ENCODE measurements at places on chromosomes 2 and 18.
A peak's percentile ranks its signal among the peaks of the same experiment; 100 is the strongest.

- no peak for DNase-seq
These were observed 52.6 kb downstream of the MRPL35 start for GRCh38 chr2:86251840-86252266.

DNA sequence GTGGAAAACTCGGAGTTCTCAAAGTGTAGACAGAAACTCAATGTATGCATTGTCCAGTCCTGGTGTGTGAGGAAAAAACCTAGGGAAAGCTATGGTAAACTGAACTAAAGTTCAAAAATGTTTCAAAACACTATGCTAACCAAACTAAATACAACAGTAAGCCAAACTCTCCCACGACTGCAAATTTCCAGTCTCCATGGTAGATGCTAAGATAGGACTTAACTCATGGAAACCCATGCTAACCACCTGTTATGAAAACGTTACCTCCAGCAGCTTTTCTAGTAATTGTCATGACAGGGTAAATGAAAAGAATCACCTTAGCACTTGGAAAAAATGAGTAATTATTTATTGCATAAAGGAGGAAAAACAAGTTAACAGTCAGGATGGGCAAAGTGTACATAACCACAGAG lies 135.7 kb upstream of the EPC2 start:
- DNase-seq = no peak

DNA sequence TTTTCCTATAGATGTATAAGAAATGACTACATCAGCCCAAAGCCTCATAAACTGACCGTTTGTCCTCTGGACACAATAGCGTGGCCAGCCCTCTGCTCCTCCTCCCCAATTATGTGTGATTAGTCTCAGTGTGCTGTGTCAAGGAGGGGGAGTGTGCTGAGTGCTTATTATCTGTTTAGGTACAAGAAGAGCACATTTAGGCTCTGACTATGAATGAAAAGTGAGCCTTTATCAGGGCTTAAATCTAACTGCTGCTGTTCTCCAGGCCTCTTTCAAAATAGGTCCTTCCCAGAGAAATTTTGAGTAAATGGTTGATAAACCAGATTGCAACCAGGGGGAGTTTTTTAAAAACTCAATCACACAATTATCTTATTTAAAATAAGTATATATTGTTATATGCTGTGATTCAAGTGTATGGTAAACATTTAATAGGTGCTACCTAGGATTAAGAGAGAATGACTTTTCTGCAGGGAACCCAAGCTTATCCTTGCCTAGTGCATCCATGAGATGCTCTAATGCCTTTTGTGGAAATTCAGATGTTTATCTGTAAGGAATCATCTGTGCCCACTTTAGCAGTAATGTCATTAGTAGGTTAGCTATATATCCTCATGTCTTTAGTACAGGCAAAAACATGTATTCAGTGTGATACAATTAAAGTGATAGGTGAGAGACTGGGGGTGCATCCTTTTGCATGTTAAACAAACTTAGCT lies 168.7 kb upstream of the SIX3 start:
- DNase-seq = no peak

GRCh38 chr2:219207884-219208740 lies 1.5 kb downstream of the ZFAND2B start:
- DNase-seq = no peak

GRCh38 chr2:240205348-240205747 lies 64.9 kb upstream of the OTOS start:
- peak; percentile 87 for DNase-seq

DNA sequence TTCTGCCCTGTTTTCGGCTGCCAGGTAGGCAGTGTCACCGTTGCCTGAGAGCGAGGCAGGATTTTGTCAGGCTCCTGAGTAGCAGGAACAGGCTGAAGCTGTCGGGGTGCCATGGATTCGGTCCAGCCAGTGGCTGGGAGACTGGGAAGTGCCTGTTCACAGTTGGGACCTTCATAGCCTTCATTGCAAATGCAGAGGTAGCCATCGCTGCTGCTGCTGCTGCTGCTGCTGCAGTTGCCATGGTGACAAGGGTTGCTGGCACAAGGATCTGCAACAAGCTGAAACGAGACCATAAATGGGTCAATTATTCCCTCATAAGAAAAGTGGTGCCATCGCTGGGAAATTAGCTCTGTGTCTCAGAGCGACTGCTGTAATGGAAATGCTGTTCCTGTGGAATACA lies 122.7 kb downstream of the DNER start:
- no peak for DNase-seq

- DNase-seq = no peak
These were observed 178.1 kb upstream of the PIEZO2 start for GRCh38 chr18:11327391-11328009.

DNA sequence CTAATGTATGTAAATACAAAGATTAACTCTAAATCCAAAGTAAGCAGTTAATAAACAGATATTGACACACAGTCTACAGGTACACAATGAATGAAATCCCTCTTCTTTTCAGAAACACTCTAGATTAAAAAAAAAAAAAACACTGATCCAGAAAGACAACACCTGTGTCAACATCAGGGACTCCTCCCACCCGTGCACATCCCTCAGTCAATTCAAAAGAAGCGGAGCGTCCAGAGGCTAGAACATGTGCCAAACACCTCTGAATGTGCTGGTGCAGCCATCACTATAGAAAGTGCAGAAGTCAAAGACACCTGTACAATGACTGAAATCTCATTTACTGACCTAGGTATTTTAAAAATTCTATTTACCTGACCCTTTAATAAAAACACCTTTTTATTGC lies 622.6 kb upstream of the ID2 start:
- no peak for DNase-seq

GRCh38 chr2:105504459-105504858 lies 105.6 kb upstream of the FHL2 start:
- no peak for DNase-seq

DNA sequence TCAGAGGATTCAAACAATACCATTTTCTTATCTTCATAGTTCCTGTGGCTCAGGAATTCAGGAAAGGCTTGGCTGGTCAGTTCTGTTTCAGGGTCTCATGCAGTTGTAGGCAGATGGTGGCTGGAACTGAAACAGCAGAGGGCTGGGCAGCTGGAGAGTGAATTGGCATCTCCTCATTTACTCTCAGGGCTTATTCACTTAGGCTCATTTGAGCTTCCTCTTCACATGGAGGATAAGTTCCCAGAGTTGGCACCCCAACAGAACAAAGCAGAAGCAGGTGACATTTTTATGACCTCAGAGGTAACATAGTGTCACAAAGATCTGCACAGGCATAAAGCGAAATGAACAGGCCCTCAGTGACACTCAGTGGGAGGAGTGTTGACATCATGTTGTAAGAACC lies 66.1 kb downstream of the RBBP8 start:
- DNase-seq = no peak

- DNase-seq = no peak
These were observed 1325.0 kb upstream of the CDH2 start for GRCh38 chr18:29501952-29502351.

DNA sequence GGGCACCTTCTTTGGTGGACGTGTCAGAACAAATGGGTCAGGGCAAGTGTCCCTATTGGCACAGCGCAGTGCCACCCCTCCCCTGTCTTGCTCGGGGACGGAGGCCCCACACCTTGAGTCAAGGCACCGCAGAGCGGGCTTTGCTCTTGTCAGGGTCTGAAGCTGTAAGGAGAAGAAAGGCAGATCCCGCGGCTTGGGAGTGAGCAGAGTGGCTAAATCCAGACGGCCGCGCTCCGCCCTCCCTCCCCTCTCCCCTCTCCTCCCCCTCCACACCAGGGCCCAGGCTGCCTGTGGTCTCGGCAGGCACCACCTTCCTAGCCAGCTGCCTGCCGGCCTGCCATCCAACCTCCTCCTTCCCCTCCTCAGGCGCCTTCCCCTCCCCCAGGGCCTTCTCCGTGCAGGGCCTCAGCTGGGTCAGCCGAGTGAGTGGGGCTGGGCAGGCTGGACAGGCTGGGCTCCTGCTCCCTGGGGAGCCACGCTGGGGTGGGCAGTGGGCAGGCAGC lies 25.8 kb downstream of the SPEG start:
- DNase-seq = no peak

DNA sequence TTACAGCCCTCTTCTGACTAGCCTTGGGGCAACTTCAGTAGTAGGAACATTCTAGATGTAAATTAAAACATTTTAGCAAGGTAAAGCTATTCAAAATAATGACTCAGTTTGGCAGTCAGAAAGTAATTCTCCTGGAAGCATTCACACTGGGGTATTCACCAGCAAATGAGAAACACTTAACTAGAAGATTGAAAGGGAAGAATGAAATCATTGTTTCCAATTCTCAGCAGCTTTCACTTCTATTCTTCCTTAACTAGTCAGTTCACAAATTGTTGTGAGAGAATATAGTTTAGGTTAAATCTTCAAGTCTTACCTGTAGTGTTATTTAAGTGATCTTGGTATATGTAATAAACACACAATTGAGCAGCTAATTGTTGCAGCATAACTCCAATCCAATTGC lies 1135.6 kb upstream of the FAM98A start:
- no peak for DNase-seq

DNA sequence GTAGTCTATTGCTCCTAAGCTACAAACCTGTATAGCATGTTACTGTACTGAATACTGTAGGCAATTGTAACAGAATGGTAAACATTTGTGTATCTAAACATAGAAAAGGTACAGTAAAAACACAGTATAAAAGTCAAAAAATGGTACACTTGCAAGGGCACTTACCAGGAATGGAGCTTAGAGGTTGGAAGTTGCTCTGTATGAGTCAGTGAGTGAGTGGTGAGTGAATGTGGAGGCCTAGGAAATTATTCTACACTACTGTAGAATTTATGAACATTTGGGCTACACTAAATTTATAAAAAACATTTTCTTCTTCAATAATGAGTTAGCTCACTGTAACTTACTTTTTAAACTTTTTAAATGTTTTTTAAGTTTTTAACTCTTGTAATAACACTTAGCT lies 19.0 kb downstream of the NABP1 start:
- DNase-seq = no peak

DNA sequence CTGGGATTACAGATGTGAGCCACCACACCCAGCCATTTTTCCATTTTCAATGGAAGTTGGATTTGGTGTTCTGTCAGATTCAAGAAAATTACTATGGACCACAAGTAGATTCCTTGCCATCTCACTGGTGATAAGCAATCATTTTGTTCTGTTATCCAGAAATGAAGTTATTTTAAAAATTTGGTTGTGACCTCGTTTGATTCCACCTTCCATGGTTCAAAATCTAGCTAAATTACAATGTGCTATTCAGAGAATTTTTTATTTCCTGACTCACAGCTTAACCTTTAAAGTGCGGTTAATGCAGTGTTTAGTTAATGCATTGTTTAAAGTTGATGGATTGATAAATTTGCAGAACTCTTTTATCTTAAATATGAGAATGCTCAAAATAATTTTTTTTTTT lies 243.2 kb upstream of the BOD1L2 start:
- no peak for DNase-seq
